ENCODE measurements at places on chromosomes 11 and 22. TPM values are rescaled to one million over a fixed set of nuclear protein-coding genes. Genes with fewer than 3 reads are reported as not detected.

GRCh38 chr11:40104941-40105550 lies 1354.4 kb downstream of the LRRC4C start:
- no peak for DNase-seq

DNA sequence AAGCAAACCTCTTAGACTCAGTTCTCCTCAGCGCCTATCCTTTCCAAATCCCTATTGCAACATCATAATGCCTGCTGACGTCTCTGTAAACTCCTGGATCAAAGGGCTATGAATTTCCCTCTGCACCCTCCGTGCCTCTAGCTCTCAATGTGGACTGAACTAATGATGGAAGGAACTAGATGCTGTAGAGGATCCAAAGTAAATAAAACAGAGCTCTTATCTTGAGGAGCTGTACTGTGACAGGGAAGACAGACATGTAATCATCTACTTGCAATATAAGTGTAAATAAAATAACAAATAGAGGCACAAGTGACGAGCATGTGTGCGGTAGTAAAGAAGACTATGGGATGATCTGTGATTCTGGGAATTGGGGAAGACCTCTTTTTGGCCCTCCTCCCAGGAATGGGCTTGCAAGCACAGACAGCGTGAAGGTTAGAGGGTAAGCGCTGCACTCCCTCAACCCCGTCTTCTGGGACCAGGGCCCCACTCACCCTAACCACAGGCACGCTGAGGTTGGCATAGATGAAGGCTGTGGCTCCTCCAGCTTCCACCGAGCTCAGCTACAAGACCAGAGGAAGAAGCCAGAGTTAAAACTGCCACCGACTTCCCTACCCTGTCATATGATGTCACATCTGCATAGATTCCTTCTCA lies 42.2 kb downstream of the P4HA3 start:
- DNase-seq = no peak

GRCh38 chr22:41775976-41776375 lies 24.5 kb upstream of the CCDC134 start:
- DNase-seq = no peak

The CEP126 gene
- total RNA-seq = 1.2 TPM

Data from psoas muscle (tissue), 8 donors.